Stimulated activated CD8-positive, alpha-beta memory T cell treated with anti-CD3 and anti-CD28 coated beads, Interleukin-2, amount 100 ng/mL, for 1 hour (primary cell): ENCODE measurements at places on chromosomes 3 and 15.
A peak's percentile ranks its signal among the peaks of the same experiment; 100 is the strongest.

- no peak for DNase-seq
These were observed 313.2 kb downstream of the POLQ start for GRCh38 chr3:121232309-121233225.

- DNase-seq: peak; percentile 81
These were observed 10.0 kb downstream of the POC1A start for GRCh38 chr3:52144034-52144795.

DNA sequence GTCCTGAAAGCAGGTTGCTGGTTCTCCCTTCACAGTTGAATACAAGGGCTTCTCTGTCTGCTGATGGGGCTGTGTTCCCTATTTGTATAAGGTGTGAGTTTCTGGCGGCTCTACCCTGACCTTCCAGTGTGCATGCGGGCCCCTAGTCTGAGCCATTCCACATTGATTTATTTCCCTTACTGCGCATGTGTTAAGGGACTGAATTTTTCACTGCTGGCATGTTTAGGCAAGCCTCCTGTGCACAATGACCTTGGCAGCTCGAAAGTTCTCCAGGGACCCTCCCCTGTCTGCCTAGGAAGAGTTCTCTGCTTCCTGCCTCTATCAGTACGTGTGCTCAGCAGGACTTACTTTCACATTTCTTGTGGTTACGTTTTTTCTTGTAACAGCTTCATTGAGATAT lies 11.4 kb downstream of the TRAK1 start:
- no peak for DNase-seq

- no peak for DNase-seq
These were observed 30.3 kb downstream of the DUSP7 start for GRCh38 chr3:52026041-52026440.

GRCh38 chr15:57031082-57031481 lies 112.6 kb downstream of the TCF12 start:
- no peak for DNase-seq

GRCh38 chr3:47011371-47011770 lies 31.9 kb downstream of the NBEAL2 start:
- DNase-seq: no peak

DNA sequence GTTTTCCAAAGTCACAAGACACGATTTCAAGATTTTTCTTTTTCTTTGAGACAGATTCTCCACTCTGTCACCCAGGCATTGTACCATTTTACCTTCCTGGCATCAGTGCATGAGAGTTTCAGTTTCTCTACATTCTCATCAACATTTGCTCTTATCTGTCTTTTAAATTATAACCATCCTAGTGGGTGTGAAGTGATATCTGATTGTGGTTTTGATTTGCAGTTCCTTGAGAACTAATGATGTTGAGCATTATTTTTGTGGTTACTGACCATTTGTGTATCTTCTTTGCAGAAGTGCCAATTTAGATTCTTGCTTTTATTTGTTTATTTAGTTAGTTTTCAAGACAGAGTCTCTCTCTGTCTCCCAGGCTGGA lies 41.2 kb downstream of the ADIPOQ start:
- DNase-seq: no peak

GRCh38 chr3:12553921-12554391 lies 2.9 kb upstream of the MKRN2 start:
- no peak for DNase-seq

- DNase-seq: no peak
These were observed 863.2 kb downstream of the TUSC7 start for GRCh38 chr3:117572786-117573185.

- DNase-seq: no peak
These were observed 56.5 kb downstream of the DCLK3 start for GRCh38 chr3:36707623-36708409.

GRCh38 chr3:171446801-171447578 lies 13.2 kb downstream of the TNIK start:
- no peak for DNase-seq

- no peak for DNase-seq
These were observed 16.0 kb downstream of the NKIRAS1 start for GRCh38 chr3:23900744-23901143.

DNA sequence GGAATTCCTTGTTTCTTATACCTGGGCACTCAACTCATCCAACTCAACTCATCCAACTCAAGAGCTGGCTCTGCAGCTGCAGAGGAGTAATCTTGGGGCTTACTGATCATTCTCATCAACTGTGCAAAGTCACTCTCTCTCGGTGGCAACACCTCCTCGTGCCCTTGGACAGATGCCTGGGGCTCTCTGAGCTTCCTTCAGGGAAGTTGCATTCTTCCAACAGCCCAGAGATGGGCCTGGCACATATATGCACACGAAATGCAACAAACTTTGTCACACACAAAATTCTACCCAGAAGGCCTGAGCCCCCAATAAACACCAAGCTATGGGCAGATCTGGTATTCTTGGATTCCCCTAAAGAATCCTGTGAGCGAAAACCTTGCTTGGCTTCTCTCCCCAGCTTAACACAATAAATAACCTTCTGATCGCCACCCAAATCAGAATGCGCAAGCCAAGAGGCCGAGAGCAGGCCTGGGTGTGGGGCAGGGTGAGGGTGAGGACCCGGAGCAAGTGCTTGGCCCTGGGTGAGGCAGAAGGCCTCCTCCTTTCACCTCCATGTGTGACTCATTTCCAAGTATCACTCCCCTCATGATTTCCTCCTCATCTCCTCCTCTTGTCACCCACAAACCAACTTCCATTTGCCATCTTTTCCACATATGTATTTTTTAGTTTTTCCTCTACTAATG lies 15.4 kb downstream of the TGM5 start:
- DNase-seq: no peak

DNA sequence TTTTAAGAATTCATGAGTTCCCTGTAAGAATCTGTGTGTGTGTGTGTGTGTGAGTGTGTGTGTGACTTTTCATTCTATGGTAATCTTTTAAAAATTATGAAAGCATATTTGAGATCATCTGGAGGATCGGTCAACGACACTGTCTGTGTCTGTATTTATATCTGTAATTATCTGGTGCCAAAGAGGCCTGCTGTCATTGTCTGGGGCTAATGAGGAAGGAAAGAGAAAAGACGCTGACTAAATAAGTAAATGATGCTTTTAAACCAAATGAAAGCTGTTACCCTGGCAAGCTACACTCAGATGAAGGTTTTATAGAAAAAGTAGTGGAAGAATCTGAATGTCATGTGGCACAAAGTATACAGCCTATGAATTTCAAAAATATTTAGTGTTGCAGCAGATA lies 439.8 kb downstream of the RBMS3 start:
- DNase-seq: no peak

DNA sequence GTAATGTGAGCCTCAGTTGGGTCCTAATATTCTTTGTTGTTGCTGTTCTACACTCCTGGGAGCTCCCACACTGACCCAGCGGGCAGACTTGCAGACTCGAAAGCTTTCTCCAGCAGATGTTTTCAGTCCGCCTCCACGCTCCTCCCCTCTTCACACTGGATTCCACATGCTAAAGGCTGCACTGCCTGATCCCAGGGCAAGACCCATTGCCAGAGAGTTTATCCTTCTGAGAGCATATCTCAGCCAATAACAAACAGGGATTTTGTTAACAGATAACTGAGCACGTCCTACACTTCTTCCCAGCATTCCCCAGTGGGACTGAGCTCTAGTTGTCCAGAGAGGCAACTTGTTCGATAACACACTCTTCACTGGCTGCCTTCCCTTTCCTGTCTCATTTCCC lies 8.0 kb upstream of the COL6A6 start:
- no peak for DNase-seq

DNA sequence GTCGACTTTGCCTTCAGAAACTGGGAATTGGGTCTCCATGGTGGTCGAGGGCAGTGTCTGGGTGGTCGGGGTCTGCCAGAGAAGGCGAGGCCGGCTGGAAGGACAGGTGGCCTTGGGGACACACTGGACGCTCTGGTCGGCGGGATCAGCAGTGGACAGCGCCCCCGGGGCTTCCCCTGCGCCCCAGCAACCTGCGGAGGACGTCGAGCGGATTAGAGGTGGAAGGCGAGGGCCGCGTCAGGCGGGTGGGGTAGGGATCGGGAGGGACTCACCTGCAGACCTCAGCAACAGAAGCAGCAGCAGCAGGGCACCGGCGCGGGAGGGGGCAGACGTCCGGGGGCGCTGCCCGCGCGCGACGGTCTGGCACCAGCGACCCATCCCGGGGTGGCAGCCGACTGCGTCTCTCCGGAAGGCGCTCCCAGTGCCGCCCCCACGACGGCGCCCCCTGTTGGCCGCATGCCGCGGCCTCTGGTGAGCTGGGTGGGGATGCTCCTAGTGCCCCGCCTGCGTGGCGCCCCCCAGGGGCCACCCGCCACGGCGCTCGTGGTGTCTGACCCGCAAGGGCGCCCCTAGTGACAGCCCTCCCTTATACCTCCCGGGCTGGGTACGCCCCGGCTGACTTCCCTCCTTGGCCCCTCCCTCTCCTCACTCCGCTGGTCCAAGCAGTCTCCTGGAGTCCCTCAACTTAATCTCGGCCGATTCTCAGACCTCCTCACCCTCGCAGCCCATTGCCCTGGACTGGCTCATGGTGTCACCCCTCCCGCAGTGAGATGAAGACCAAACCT lies at the start of gene PRSS50:
PRSS50 (minus strand) TSS at position 423 of the 785 bp plus-strand sequence; CDS start at position 378, 45 bp downstream.
- no peak for DNase-seq

- no peak for DNase-seq
These were observed 57.3 kb upstream of the SPRED1 start for GRCh38 chr15:38195191-38195901.

- peak; percentile 48 for DNase-seq
These were observed 7.8 kb upstream of the RAD18 start for GRCh38 chr3:8970971-8971589.

DNA sequence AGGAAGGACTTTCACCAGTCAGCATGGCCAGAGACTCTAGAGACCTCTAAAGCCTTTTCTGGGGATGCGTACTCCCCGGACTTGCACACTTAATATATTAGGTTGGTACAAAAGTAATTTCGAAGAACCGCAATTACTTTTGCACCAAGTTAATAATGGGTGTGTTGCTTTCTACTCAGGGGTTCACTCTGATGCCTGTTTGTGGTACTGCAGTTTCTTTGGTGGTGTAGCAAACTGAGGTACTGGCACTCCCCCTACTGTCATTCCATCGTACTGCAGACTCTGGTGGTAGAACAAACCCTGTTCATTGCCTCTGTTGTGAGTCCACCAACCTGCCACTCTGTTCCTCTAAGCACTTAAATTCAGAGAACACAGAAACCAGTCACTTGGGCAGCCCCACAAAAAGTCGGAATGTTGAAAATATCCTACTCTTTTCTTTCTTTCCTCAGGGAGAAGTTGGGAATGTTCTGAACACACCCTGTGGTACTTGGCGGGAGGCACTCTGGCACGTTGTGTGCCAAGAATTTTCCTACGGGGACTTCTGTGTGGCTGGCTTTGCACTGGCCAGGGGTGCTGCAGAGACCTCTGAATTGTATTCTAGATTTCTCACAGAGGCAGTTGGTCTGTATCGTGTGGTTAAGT lies 46.3 kb downstream of the GABRG3 start:
- no peak for DNase-seq

- DNase-seq: no peak
These were observed 79.9 kb upstream of the SLC25A26 start for GRCh38 chr3:66140743-66141372.

- DNase-seq: no peak
These were observed 33.6 kb downstream of the DMXL2 start for GRCh38 chr15:51588966-51589365.
